ENCODE measurements at places on chromosomes 12 and 14.

DNA sequence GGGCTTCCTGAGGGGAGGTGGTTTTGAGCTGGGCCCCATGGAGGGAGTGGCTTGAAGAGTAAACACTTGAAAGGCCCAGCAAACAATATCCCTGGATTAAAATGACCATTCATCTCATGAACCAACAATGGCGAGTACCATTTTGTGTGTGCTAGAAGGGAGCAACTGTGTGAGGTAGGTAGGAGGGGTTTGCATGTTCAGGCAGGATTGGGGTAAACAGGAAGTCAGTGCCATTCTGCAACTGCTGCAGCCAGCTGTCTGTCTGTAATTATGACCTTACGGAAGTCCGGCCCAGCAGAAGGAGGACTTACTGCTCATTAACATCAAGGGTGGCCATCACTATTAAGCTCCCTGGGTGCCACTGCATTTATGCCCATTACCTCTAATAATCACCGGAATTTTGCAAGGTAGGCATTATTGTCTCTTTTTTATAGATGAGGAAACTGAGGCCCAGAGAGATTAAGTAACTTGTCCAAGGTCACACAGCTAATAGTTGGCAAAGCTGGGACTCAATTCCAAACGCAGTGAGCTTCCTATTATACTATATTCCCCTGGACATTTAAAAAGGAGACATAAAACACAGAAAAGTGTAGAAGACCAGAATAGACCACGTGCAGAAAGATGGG, 16.6 kb upstream of the IFI27L2 start:
- no peak for DNase-seq

GRCh38 chr14:93511001-93511400, 80.3 kb downstream of the UNC79 start:
- no peak for DNase-seq

GRCh38 chr14:89013098-89013504, 188.7 kb downstream of the TTC8 start:
- no peak for DNase-seq

- no peak for DNase-seq
Measured at GRCh38 chr12:117054279-117054678, 44.9 kb downstream of the TESC start.

GRCh38 chr14:52233693-52234092, 33.8 kb upstream of the PTGDR start:
- no peak for DNase-seq

All from umbilical cord (tissue), 2 donors.